ENCODE measurements at places on chromosomes 16 and 17. TPM values are rescaled to one million over a fixed set of nuclear protein-coding genes. Genes with fewer than 3 reads are reported as not detected.

Gene TEKT3
- 0.51 TPM for total RNA-seq

Gene BIRC5
- 26.3 TPM for total RNA-seq

Gene CCDC154
- not detected for total RNA-seq

Gene ABI3
- total RNA-seq = 32.9 TPM

Gene RAPGEFL1
- total RNA-seq = 21.5 TPM

Gene ZNF267
- total RNA-seq = 4.4 TPM

All from uterus (tissue), 4 donors.